ENCODE measurements at places on chromosomes 6 and 20.

- H3K36me3 ChIP-seq = peaks cover 5% of the 10 kb centered on the region
- peaks cover 10% of the 10 kb centered on the region for H3K4me1 ChIP-seq
- no peak for DNase-seq
- no peaks in the 10 kb centered on the region for H3K27me3 ChIP-seq
- H3K4me3 ChIP-seq = no peak overlapping the region
- no peak overlapping the region for H3K27ac ChIP-seq
These were observed 93.9 kb downstream of the CD2AP start for GRCh38 chr6:47571488-47571887.

- no peak overlapping the region for H3K4me3 ChIP-seq
- no peaks in the 10 kb centered on the region for H3K4me1 ChIP-seq
- no peak for DNase-seq
- no peak overlapping the region for H3K27ac ChIP-seq
These were observed 314.6 kb downstream of the CDH26 start for GRCh38 chr20:60272790-60273189.

- no peak overlapping the region for H3K27ac ChIP-seq
- H3K4me3 ChIP-seq = no peak overlapping the region
- no peak for DNase-seq
- H3K36me3 ChIP-seq = no peaks in the 10 kb centered on the region
- peaks cover 2% of the 10 kb centered on the region for H3K4me1 ChIP-seq
These were observed 45.9 kb upstream of the CARMIL1 start for GRCh38 chr6:25233226-25233625.

- DNase-seq = no peak
- H3K27me3 ChIP-seq = peaks cover 3% of the 10 kb centered on the region
- no peaks in the 10 kb centered on the region for H3K4me1 ChIP-seq
These were observed 19.1 kb upstream of the LOC128125822 start for GRCh38 chr6:63553208-63553607.

GRCh38 chr6:5457983-5458683 lies 196.8 kb downstream of the FARS2 start:
- no peak overlapping the region for H3K27ac ChIP-seq
- H3K4me1 ChIP-seq = peaks cover 11% of the 10 kb centered on the region
- no peak for DNase-seq
- peaks cover 3% of the 10 kb centered on the region for H3K36me3 ChIP-seq
- no peak overlapping the region for H3K4me3 ChIP-seq
- no peaks in the 10 kb centered on the region for H3K27me3 ChIP-seq

DNA sequence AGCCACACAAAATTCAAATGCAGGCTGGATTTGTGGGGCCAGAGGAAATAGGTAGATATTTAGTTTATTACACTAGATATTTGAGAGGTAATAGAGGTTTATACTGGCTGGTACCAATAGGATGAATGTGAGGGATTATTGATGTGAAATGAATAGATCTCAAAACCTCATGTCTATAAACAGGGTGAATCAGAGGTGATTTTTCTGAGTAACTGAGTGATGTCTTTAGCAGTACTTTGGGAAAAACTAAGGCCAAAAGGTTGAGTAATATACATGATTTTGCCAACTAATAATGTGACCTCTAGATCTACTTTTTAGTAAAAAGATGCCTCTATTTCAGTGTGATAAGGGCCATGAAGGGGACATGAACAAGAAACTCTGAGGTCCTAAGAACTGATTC lies 86.8 kb downstream of the HAO1 start:
- no peak overlapping the region for H3K27ac ChIP-seq
- no peaks in the 10 kb centered on the region for H3K36me3 ChIP-seq
- no peak overlapping the region for H3K4me3 ChIP-seq
- no peak for DNase-seq
